Amniotic epithelial cell (primary cell): ENCODE measurements at places on chromosomes 4 and X.

GRCh38 chr4:118289794-118290193, 63.0 kb downstream of the PRSS12 start:
- DNase-seq, result peak; percentile 62

DNA sequence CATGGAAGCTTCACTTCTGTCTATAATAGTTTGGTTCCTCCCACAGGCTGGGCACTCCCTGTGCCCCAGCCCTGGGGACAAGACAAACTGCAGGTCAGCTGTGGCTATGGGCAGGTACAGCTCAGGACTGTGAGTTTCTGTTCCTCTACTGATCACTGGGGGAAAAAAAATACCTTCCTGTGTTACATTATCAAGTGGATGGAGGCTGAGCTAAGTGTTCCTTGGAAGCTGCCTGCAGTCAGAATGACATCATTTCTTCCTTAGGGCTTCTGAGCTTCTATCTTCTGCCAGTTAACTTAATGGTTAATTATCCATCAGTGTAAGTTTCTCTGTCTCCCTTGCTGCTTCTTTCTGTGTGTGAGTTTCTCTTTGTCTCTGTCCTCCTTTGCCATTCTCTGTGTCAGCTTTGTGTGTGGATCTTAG, 4.6 kb downstream of the RAB33A start:
- no peak for DNase-seq

DNA sequence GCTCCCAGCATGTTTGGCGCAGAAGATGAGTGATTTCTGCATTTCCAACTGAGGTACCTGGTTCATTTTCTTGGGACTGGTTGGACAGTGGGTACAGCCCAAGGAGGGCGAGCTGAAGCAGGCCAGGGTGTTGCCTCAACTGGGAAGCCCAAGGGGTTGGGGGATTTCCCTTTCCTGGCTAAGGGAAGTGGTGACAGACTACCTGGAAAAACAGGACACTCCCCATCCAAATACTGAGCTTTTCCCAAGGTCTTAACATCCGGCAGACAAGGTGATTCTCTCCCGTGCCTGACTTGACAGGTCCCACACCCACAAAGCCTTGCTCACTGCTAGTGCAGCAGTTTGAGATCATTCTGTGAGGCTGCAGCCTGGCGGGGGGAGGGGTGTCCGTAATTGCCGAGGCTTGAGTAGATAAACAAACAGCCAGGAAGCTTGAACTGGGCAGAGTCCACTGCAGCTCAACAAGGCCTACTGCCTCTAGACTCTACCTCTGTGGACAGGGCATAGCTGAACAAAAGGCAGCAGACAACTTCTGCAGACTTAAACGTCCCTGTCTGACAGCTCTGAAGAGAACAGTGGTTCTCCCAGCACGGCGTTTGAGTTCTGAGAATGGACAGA, 307.7 kb upstream of the ARSJ start:
- DNase-seq, result no peak

DNA sequence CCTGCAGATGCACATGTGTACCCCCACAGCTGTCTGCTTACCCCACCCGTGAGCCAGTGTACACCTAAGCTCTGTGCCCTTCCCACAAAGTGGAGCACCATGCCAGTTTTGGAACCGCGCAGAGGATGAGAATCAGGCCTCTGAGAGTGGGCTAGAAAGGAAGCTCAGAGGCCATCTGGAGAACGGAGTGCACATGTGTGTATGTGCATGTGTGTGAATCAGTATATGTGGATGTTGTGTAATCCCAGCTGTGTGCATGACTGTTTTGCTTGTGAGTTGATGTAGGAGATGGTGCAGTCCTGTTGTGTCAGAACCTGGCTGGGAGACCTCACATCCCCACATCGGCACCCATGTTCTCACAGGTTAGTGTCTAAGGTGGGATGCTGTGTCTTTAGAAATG, 93.0 kb downstream of the DRD5 start:
- DNase-seq, result no peak

DNA sequence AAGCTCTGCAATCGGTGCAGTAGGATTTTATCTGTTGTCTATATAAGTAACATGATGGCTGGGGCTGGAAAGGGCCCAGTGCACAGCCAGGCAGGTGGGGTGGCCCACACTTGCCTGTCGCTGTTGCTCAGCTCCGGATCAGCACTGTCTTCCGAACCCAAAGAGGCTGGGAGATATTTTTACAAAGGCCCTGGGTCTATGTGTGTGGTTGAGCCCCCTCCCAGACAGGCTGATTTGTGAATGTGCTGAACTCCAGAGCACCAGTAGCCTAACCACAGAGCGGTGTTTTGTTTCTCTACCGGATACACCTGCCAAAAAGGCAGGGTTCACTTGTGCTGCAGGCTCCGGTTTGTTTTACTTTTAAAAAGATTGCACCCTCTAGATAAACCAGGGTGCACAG, 33.5 kb upstream of the CHRNA9 start:
- no peak for DNase-seq

- DNase-seq, result no peak
These were observed 101.1 kb downstream of the ADGRL3 start for GRCh38 chr4:61301271-61301670.

GRCh38 chrX:65586491-65586890, 51.9 kb upstream of the LAS1L start:
- DNase-seq, result no peak

GRCh38 chrX:8254401-8254800, 83.3 kb upstream of the VCX2 start:
- DNase-seq, result peak; percentile 37
